ENCODE measurements at places on chromosomes 13 and 19.

DNA sequence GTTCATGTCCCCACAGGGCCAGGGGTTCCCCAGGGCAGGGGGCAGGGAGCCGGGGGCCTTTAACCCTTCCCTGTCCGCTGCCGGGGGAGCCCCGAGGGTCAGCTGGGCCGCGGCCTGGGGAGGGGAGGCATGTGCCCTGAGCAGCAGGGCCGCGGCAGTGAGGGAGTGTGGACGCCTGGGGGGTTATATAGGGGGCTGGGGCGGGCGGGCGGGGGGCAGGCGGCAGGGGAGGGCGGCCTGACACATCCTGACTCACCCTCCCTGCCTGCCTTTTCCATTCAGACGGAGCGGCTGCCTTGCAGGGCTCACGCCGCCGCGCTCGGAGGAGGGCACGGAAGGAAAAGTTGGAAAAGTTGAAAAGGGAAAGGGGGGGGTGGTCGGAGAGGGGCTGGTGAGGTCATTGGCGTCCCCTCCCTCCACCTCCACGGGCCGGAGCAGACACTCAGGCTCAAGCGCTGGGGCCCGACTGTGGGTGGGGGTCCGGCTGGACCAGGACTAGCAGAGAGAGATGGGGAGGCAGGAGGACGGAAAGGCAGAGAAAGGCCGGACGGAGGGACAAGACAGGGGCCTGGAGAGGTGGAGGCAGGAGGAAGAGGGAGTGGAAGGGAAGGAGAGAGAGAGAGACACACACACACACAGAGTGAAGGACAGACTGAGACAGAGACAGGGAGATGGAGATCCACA, at the start of gene IL11:
Gene IL11, minus strand, starts transcription at position 159 of the 684 bp plus-strand sequence. Its CDS starts 153 bp downstream, at position 6.
- DNase-seq: no peak

GRCh38 chr13:97107815-97108529, 113.7 kb upstream of the OXGR1 start:
- no peak for DNase-seq

GRCh38 chr19:55494172-55494761, 6.0 kb downstream of the SSC5D start:
- DNase-seq: no peak

- DNase-seq: peak; percentile 20
These were observed 174.6 kb downstream of the ITGBL1 start for GRCh38 chr13:101626925-101627555.

DNA sequence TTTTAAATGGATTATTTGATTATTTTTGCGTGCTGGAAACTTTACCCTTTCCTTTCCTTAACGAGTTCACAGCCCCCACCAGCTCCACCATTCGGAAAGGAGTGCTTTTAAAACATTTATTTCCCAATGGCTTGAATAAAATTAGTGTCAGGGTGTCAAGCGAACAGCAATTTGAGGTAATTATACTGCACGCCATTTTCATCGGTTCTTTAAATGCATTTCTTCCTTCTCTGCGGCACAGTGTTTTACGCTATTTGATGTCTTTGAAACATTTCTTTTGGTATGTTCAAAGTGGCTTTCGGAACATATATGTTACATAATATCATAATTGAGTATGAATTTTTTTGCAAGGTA, 309 bp upstream of the SLITRK1 start:
- no peak for DNase-seq

GRCh38 chr19:33246709-33247440, 21.2 kb upstream of the SLC7A10 start:
- no peak for DNase-seq

DNA sequence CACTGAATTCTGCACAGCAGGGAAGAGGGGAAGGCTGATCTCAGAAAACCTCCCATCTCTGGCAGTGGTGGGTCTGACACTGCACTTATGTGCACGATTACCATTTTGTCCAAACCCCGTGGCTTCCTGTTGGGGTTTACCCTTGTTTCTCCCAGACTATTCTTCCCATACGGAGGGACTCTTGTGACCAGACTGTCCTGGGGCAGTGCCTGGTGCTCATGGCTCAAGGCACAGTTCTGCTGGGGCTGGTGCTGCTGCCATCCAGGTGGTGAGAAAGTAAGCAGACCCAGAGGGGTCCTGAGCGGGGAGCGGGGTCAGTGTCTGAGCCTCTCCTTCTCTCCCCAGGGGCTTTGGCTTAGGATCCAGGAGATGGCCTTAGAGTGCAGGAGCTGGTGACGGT, 5.1 kb upstream of the SIGLEC9 start:
- no peak for DNase-seq

DNA sequence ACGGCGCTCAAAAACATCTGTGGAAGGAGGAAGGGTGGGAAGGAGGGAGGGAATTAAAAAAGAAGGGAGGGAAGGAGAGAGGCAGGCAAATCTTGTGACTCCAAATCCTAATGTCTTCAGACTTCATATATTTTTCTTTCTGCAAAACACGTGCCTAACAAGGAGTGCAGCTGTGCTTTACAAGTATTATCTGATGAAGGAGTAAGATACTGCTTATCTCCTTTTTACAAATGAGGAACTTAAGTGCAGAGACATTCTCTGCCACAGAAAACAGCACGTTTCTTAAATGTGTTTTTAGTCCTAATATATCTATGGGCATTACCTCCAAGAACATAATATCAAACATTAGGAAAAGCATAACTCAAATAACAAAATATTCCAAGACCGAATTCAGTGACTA, 6.5 kb downstream of the FLT3 start:
- DNase-seq: no peak

GRCh38 chr13:22169473-22169872, 498.6 kb downstream of the FGF9 start:
- no peak for DNase-seq

GRCh38 chr13:113304121-113304520, 7.1 kb downstream of the LAMP1 start:
- no peak for DNase-seq

DNA sequence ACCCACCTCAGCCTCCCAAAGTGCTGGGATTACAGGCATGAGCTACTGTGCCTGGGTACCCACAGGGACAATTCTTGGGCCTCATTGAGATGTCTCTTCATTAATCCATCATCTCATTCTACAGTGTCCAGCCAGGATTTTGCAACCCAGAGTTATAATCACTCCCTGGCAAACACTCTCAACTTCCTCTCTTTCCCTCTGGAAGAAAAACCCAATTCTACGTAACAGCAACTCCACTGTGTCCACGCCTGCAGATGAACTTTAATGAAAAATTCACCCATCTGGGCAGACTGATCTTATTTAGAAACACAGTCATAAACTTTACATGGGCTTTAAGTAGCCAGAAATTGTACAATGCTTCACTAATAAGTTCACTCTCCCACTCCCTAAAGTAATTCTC, 90.1 kb upstream of the ABCC4 start:
- DNase-seq: no peak

GRCh38 chr19:45623984-45624383, 15.2 kb downstream of the EML2 start:
- no peak for DNase-seq

GRCh38 chr13:52851137-52851962, 2.9 kb upstream of the PCDH8 start:
- peak; percentile 53 for DNase-seq

DNA sequence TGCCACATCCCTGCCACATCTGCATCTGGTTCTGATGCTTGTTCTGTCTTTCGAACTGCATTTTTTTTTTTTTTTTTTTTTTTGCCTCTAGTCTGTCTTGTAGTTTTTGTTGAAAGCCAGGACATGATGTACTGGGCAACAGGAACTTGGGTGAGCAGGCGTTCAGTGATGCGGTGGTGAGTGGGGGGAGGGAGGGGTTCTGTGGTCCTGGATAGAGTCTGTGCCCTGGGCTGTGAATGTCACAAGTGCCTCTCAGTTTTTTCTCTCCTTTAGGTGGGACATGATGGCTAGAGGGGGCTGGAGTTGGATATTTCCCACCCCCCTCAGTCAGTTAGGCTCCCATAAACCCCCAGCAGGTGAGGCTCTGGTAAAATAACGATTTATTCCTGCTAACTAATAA, 3.5 kb downstream of the CEACAM4 start:
- DNase-seq: no peak

GRCh38 chr19:28586474-28586873, 626.5 kb downstream of the UQCRFS1 start:
- peak; percentile 61 for DNase-seq

GRCh38 chr19:46970815-46971214, 48.8 kb upstream of the NPAS1 start:
- DNase-seq: no peak

DNA sequence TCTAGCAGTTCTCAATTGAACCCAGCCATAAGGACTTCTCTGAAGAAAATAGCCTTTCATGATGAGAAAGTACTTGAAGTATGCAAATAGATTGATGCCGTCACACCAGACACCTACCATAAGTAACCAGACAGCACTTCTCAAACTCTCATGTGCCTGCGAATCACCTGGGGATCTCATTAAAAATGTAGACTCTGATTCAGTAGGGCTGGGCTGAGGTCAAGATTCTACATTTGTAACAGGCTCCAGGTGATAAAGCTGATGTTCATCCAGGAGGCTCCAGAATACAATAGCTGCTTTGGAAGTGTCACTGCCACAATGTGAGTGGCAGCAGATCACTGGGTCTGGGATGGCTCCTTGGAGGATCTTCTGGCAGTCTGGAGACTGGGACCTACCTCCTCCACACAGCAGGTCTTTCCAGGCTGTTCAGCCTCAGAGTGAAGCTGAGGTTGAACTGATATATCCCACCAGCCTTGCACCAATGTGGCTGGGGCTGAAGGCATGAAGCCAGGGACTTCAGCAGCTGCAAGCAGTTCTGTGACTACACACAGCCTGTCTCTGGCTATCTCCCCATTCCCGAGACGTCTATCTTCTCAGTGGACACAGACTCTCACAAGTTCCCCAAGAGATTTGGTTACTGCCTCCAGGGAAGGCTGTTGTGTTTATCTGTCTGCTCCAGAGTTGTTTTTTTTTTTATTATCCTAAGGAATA, 9.1 kb downstream of the MBNL2 start:
- no peak for DNase-seq

- no peak for DNase-seq
These were observed 41.5 kb downstream of the ZNF682 start for GRCh38 chr19:19997656-19998268.

DNA sequence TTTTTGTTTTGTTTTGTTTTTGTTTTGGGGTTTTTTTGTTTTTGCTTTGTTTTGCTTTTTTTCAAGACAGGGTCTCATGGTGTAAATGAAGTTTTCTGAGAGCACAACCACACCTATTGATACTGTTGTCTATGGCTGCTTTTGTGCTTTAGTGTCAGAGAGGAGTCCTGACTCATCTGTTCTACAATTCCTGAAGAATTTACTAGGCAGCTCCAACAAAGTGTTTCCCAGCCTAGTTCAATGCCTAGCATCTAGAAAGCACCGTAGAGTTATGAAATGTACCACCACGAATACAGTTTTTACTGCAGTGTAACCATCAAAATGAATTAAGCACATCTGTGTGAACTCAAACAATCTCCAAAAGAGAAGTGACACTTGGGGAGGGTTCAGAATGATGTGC, 21.2 kb downstream of the SAFB start:
- DNase-seq: no peak

DNA sequence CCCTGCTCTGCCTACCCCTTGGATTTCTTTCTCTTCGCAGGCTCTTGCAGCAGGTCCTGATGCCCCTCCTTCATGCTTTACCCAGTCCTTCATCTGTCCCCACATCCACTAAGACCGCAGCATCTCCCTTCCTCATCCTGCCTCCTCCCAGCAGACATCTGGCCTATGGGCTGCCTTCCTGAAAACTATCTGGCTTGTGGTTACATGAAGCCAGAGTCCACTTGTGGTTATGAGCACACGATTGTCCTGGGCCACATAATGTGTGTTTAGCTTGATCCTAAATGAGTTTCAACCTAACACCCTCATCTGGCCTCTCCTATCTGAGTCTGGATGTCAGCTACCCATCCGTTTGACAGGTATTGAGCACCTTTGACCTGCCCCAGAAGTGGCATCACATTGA, 5.5 kb upstream of the ZNF175 start:
- no peak for DNase-seq

DNA sequence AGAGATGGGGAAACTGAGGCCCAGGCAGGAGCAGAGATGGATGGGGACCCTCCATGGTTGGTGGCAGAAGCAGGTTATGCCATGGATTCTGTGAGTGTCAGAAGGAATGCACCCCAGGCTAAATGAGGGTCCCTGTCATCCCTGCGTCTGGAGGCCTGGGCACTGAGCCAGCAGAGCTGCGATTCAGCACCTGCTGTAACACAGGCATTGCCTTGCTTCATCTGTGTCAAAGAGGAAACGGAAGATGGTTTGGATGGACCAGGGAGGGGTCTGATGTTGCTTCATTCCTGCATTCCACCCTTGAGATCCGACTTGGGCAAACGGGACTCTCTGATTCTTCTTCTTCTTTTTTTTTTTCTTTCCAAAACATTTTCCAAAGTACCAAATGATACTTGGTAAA, 1.2 kb downstream of the C5AR1 start:
- peak; percentile 62 for DNase-seq

- no peak for DNase-seq
These were observed 3.7 kb downstream of the CALM3 start for GRCh38 chr19:46604781-46605355.

GRCh38 chr13:105660561-105660960, 874.9 kb downstream of the EFNB2 start:
- no peak for DNase-seq

DNA sequence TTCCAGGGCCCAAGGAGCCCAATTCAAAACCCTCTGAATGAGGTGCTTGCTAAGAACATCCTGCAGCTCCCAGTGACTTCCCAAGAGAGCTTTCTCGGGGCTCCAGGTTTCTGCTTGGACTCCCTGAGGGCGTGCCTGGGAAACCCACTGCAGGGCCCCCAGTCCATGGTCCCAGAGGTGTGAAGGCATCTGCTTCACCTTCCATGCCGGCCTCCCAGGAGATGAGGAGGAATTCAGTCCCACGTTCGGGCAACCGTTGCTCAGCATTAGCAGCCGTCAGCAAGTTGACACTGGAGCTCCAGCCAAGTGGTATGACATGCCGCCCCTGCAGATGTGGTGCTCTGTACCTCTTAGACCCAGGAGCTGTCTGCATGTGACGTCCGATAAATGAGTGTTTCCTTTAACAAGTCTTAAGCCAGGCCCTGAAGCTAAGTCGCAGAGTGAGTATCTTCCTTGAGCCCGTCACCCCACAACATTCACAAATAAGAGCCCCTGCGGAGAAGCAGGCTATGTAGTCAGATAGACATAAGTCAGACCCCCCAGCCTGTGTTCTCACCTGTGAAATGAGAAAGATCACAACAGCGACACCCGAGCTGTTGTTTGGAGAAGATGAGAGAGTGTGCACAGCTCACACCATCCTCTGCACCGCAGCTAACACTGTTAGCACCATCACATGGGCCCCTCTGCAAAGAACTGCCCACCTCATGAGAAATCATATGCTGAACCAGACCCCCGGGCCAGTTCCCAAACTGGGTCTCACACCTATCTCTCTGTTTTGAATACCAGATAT, 150.3 kb downstream of the KATNAL1 start:
- no peak for DNase-seq

DNA sequence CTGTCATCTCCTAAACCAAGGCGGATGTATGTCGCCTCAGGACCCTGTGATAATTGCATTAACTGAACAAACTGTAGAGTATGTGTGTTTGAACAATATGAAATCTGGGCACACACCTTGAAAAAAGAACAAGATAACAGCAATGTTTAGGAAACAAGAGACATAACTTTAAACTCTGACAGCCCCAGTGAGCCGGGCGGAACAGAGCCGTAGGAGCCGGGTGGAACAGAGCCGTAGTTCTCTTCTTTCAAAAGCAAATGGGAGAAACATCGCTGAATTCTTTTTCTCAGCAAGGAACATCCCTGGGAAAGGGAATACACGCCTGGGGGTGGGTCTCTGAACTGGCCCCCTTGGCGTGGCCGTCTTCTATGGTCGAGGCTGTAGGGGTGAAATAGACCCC, 31.8 kb upstream of the ZNF675 start:
- DNase-seq: no peak
